ENCODE measurements at places on chromosomes 6 and 20.

- no peak for DNase-seq
Measured at GRCh38 chr6:131277591-131277990, 142.3 kb downstream of the AKAP7 start.

GRCh38 chr6:155152211-155153076, 111.4 kb upstream of the CLDN20 start:
- no peak for DNase-seq

DNA sequence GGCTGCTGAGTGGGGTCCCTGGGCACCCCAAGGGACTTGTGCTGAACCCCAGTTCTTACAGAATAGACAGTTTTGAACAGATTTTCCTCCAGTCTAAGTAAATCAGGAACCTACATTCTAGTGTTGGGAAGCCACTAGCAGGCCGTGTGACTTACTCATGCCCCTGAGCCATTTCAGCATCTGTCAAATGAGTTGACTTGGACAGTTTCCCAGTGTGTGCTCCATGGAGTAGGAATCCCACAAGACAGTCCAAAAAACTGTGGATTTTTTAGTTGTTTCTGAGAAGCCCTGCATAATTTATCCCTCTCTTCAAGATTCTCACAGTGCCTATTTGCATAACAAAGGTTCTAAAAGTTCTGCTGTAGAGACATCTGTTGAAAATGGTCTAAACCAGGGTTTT, 2.1 kb downstream of the GABRR2 start:
- DNase-seq = no peak

DNA sequence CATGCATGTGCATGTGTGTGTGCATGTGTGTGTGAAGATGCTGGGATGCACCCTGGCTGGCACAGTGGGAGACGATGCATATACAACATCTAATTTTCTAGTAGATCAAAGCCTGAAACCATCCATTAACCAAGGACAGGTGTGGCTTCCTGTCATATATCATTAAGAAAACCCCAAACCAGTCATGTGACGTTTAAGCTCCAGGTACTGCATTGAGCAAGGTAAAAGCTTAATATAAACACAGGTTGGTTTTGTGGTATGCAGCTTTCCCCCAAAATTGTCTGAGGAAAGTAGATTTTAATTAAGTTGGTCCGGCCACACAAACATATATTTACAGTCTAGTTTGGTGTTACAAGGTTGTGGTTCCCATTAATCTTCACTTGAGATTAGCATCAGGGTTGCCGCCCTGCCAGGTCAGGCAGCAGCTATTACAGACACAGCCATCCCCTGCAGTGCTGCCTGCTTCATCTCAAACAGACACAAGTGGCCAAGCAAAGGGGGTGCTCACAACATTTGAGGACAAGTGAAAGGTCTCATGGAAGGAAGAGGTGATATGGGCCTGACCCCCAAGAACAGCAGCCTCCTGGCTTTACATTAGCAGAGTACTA, 48.6 kb upstream of the NAA20 start:
- no peak for DNase-seq

DNA sequence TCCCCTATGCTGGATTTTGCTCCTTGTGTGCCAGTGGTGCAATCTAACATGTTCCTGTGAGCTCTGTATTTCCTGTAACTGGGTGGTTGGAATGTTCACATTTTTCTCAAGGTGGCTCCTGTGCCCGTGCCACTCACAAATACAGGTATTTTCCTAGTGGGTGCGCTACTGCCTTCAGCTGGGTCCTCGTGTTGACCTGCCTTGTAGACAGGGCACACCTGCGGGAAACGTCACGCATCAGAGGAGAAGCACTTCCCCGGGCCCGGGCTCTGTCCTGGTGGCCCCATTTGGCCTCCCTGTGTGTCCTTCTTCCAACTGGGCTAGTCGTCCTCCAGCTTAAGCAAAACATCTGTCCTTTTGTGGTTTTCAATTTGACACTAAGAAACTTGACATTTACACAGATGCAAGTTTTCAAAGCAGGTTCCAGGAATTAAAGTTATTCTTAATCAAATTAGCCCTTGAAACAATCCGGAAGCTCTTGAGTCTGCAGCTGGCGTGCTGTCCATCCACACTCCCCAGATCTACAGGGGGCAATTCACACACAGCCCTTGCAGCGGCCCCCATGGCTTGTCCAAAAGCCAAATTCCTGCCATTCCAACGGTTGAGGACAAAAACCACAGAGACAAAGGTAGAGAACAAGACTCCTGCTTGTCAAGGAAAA, 275.1 kb downstream of the CDC5L start:
- DNase-seq = no peak

GRCh38 chr6:79117752-79118151, 39.7 kb upstream of the PHIP start:
- DNase-seq = no peak

- DNase-seq = no peak
Measured at GRCh38 chr6:145022199-145022796, 713.0 kb downstream of the EPM2A start.

DNA sequence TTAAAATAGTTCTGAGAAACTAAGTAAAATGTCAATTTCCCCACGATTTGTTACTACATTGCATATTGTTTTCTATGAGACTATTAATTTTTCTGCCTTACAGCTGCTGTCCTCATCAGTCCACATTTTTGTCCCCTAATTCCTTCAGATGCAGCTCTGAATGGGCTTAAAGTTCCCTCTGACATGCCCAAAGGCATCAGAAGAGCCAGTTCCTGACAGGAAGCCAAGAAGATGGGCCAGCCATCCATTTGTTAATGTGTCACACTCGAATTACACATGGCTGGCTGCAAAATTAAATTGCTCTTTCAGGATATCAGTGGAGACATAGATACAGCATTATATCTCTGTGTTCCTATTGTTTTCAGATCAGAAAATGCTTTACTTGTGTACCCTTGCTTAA, 1223.0 kb downstream of the EPHA7 start:
- DNase-seq = no peak

- no peak for DNase-seq
Measured at GRCh38 chr6:135087403-135087802, 32.8 kb upstream of the HBS1L start.

- DNase-seq = no peak
Measured at GRCh38 chr6:151101816-151102694, 137.7 kb upstream of the AKAP12 start.

GRCh38 chr20:14406495-14406894, 69.1 kb upstream of the FLRT3 start:
- DNase-seq = no peak

DNA sequence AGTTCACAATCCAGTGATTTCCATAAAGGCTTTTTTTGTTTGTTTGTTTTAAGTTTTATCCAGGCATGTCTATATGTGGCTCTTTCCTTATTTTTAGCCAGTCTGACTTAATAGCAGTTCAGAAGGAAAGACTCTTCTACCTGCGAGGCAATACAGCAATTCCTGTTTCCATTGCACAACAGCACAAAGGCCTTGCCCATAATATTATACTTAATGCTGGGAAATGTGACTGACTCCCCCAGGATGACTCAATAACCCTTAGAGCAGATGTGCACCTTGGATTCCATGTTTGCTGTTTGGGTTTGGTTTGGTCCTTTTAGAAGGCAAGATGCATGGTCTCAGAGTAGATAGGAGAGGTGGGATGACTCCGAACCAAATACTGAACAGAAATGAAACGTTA, 184.1 kb downstream of the MTFR2 start:
- no peak for DNase-seq

DNA sequence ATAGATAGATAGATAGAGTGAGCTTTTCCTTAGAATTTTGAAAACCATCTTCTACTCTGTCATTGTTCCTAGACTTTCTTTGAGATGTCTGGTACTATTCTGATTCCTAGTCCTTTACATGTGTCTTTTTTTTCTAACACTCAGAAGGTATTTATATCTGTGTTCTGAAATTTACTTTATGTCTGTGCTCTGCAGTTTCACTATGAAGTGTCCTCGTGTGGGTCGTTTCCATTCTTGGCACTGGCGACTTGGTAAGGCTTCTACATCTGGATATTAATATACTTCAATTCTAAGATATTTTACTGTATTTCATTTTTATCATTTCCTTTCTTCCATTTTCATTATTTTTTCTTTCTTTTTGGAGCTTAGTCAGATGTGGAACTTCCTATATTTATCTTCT, 87.0 kb downstream of the FHL5 start:
- DNase-seq = no peak

DNA sequence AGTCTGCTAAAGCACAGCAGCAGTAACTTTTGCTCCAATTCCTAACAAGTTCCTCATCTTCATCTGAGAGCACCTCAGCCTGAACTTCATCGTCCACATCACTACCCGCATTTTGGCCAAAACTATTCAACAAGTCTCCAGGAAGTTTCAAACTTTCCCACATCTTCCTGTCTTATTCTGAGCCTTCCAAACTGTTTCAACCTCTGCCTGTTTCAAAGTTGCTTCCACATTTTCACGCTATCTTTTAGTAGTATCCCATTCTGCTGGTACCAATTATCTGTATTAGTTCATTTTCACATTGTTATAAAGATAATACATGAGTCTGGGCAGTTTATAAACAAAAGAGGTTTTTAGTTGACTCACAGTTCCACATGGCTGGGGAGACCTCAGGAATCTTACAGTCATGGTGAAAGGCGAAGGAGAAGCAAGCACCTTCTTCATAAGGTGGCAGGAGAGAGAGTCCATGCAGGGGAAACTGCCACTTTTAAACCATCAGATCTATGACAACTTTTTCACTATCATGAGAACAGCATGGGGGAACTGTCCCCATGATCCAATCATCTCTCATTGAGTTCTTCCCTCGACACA, 99.4 kb upstream of the GRIK2 start:
- DNase-seq = no peak

GRCh38 chr6:34982424-34982852, 93.4 kb downstream of the ANKS1A start:
- no peak for DNase-seq

- DNase-seq = no peak
Measured at GRCh38 chr6:17035257-17036064, 66.4 kb upstream of the STMND1 start.

DNA sequence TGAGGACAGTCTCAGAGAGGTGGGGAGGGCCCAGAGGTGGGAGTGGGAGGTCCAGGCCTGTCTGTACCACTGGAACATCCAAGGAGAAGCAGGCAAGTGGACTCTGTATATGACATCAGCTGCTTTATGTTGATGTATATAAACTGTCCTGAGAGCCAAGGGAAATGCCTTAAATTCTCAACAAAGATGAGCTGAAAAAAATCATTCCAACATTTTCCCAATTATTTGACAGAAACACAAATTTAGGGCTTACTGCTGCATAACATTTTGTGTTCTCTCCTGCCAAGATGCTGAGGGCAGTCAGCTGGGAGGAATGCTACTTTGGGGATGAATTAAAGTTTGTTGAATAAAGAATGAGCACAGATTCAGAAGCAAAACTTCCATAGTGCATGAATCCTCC, 52.8 kb downstream of the FOXC1 start:
- DNase-seq = no peak

DNA sequence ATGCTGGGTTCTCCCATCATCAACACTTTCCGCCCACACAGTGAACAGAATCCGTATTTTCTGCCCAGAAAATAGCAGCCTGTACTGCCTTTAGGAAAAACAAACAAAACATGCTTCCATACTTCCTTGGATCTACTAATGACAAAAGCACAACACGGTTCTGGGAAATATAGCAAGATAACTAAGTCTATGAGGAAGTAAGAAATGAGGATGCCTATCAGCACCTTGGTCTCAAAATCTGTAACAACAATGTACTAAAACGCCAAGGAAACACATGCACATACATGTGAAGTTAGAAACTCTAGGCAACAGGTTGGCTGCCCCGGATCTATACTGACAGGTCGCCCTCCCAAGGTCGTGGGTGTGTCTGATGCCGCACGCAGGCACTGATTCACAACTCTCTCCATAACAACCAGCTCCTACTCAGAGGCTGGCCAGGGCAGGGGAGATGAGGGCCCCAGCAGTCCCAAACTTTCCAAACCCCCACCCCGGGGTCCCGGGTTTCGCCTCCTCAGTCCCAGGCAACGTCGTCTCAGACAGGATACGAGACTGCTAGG, 710 bp downstream of the BTBD9 start:
- DNase-seq = peak; percentile 48

DNA sequence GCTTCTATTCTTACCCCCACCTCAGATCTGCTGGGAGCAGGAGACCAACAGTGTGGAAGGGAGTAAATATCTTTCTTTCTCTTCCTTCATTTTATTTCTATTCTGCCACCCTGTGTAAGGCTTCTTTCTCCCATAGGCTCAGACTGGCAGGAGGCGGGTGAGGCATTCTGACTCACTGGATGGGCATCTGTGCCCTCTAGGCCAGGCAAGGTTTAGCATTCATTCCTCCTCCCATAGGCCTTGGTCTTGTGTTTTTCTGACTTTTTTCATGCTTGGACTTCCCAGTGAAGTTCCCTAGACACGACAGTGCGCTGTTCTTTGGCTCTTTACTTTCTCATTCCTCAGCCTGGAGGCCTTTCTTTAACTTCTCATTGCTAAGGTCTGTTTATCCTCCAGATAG, 235.2 kb downstream of the SYNE1 start:
- no peak for DNase-seq

- DNase-seq = no peak
Measured at GRCh38 chr6:107542192-107542668, 52.3 kb downstream of the SOBP start.

- DNase-seq = no peak
Measured at GRCh38 chr6:113082745-113083144, 735.6 kb downstream of the RFPL4B start.

GRCh38 chr20:12700701-12701100, 308.1 kb upstream of the SPTLC3 start:
- no peak for DNase-seq

DNA sequence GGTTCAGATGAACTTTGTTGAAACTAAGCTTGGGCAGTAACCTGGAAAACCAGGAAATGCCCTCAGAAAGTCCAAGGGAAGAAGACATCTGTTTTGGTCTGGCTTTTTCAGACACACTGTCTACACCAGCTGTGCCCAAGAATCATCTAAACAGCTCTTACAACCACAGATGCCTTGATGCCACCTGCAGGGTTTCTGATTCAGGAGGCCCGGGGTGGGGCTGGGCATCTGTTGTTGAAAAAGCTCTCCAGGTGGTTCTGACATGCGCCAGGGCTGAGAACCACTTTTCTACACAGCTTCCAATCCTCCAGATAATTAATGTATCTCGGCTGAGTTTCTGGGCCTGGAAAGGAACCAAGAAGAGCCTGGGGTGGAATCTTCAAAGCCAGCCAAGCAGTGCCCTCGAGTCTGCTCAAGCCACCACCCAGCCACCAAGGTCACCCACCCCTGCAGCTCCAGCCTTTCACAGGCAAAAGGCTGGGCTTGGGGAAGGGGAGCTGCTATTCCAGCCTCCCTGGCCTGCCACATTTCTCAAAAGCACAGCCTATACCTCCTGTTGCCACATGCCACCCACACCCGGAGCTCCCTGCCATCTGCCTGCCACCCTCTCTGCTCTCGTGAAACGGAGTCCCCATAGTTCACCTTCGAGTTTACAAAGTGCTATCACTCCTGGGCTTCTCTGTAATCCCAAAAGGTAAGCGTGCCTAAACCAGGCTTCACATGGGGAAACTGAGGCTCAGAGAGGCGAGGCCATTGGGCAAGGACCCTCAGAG, 9.4 kb downstream of the MDGA1 start:
- no peak for DNase-seq

GRCh38 chr6:113405326-113406047, 451.7 kb upstream of the MARCKS start:
- DNase-seq = no peak

GRCh38 chr20:34337544-34337943, 25.5 kb upstream of the ITCH start:
- no peak for DNase-seq

All from activated gamma-delta T cell treated with anti-CD3 and anti-CD28 coated beads, Interleukin-2, amount 50 U/mL, for 16 hours (primary cell).